Glomerular endothelial cell (primary cell): ENCODE measurements at places on chromosomes 13 and 19.

- DNase-seq = no peak
These were observed 1.8 kb downstream of the ZFR2 start for GRCh38 chr19:3866910-3867638.

DNA sequence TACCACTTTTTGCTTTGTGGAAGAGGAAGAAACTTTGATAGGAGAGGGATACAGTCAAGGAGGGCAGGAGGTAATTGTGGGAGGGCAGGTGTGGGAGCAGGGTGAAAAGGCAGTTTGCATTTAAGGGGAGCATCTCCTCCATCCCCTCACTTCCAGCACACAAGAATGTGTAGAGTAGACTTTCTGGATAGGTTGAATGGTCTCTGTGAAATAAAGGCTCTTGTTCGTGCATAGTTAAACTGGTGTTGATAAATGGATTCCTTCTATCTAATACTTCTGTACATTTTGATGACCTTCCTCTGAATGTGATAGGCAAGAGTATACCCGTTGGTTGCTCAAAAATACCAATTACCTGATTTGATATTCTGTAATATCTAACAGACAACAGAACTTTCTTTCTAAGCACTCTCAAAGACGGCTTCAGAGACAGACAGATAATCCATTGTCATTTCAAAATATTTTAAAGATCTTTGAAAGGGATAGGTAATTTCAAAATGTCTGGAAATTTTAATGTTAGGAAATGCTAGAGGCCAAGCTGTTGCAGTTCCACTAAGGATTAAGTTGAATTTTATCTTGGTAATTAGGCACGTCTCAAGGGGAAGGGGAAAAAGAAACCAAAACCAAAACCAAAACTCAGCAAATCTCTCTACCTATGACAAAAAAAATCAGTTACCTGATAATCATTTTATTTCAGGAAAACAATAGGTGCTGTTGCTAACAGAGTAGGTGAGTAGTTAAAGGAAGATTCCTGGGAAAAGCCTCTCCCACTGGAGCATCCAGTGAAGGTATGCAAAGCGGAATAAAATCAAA lies 302.6 kb downstream of the COG6 start:
- no peak for DNase-seq

- DNase-seq = no peak
These were observed 20.7 kb downstream of the TBC1D4 start for GRCh38 chr13:75461314-75461713.

GRCh38 chr19:8592231-8593009 lies 15.2 kb upstream of the MYO1F start:
- DNase-seq = peak; percentile 64

GRCh38 chr13:109140479-109141349 lies 511.3 kb downstream of the MYO16 start:
- DNase-seq = no peak

GRCh38 chr19:49361438-49362047 lies 673 bp downstream of the TEAD2 start:
- DNase-seq = no peak

DNA sequence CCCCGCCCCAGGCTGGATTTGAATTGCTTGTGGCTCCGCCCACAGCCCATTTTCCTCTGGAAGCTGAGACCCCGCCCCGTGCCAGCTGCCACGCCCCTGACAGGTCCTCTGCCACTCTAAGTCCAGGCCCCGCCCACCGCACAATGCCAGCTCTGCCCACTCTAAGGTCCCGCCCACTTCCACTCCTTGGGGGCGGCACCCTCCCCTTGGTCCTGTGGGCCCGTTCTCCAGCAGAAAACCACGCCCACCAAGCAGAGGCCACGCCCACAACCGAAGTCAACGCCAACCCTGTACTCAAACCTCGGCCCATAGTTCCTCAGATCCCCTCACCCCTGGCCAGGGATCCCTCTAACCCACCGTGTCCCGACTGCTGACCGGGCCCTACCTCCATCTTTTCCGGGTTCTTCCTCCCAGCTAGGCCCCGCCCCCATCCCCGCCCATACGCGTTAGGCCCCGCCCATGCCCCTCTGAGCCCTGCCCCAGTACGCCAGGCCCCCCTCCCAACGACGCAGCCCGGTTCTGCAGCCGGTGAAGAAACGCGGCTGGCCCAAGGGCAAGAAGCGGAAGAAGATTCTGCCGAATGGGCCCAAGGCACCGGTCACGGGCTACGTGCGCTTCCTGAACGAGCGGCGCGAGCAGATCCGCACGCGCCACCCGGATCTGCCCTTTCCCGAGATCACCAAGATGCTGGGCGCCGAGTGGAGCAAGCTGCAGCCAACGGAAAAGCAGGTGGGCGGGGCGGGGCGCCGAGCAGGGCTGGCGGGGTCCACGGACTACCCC lies 1.3 kb downstream of the HMG20B start:
- no peak for DNase-seq

GRCh38 chr13:27338816-27339215 lies 68.2 kb downstream of the RASL11A start:
- no peak for DNase-seq

DNA sequence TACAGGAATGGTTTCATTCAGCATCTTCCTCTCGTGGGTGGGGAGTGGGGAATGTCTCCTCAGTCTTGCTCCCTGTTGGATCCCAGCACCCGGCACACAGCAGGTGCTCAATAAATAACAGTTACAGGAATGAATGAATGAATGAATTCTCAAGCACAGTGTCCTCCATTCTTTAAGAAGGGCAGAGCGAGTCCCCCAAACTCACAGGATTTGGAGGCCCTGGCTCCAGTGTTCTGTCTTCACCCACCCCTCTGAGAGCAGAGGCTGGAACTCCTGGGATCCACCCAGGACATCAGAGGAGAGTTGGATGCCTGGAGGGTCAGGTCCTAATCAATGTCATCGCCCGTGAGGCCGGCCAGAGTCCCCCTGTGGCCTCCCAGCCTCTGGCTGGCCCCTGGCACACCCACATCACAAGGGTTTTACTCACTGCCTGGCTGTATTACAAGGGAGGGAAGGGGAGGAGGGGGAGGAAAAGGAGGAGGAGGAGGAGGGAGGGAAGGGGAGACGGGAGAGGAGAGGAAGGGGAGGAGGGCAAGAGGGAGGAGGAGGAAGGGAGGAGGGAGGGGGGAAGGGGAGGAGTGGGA lies 8.7 kb upstream of the CREB3L3 start:
- no peak for DNase-seq

GRCh38 chr13:31797154-31797775 lies 57.9 kb downstream of the RXFP2 start:
- DNase-seq = no peak

GRCh38 chr19:6062961-6063575 lies 47.2 kb downstream of the RFX2 start:
- DNase-seq = no peak

DNA sequence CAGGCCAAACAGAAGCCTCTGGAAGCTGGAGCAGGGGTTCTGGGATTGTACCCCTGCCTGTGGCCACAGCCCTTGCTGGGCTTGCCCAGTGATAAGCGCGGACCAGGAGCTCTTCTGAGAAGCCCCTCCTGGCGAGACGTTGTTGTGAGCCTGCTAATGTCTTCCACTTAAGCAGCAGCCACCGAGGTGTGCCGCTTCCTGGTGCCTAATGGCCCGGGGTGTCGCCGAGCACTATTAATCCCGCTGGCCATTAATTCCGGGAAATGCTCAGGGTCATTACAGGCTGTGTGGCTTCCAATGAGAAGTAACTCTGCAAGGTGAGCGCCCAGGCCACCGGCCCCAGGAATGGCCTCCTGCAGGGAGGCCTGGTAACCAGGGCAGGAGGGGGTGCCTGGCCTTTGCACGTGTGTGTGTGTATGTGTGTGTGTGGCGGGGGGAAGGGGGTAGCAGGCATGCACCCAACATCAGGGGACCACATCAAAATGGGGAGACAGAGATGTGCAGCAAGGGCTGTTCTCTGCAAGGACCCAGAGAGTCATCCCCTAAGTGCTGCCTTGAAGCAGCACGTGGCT lies 175.0 kb downstream of the URI1 start:
- no peak for DNase-seq

- DNase-seq = no peak
These were observed 2.4 kb upstream of the CHAMP1 start for GRCh38 chr13:114311908-114312307.

- DNase-seq = no peak
These were observed 27.8 kb upstream of the ATP12A start for GRCh38 chr13:24652359-24652758.

- no peak for DNase-seq
These were observed 118.9 kb upstream of the KL start for GRCh38 chr13:32897296-32897695.

DNA sequence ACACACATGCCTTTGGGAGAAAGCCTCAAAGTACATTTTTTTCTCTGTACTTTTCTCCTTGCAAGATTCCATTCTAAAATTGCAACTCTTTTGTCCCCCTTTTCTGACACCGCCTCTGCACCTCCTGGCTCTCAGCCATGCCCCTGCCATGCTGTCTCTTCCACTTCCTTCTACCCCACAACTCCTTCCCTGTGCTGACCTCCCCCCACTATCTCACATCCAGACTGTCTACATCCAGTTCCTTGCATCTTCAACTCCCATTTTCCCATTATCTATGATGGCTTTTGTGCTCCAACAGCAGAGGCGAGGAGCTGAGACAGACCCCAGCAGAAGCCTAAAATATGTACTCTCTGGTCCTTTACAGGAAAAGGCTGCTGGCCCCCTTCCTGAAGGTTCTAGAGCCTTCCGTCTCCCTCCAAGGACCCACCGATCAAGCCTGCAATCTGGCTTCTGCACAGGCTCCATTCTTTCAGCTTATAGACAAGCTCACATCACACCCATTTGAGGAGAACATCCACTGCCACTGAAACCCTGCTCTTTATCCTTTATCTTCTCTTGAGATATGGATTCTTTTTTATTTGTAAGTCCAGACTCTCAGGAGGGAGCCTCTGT lies 50.2 kb downstream of the RFX2 start:
- no peak for DNase-seq

- no peak for DNase-seq
These were observed 4.0 kb upstream of the RB1 start for GRCh38 chr13:48299591-48299990.

DNA sequence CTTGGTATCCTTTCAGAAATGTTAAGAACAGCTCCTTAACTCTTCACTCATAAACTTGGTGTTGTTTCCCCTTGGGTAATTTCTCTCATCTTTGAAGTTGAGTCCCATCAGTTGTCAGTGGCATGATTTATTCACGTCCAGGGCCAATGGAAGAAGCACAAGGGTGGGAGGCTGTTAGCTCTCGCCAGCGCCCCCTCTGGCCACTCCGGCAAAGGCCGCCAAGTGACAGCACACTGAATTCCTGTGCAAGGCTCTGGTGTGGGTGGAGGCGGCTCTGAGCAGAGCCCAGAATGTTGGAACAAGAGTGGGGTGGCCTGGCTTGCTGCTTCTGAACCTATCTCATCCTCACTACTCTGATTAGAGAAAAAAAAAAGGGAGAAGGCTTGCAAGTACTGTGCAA lies 13.1 kb upstream of the MEDAG start:
- DNase-seq = no peak

GRCh38 chr19:41427647-41428480 lies 690 bp upstream of the B3GNT8 start:
- no peak for DNase-seq

DNA sequence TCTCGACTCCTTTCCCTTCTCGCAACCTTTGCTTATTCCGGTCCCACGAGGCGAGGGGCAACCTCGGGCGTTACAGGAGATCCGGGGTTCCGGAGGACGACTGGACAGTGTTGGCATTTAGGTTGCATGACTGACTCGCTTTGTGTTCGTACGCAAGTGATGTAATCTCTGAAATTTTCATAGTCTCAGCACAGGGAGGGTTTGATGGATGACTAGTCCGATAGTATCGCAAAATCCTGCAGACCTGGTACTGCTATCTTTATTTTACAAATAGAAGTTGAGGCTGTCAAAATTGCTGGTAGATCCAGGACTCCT lies 342 bp downstream of the DDX49 start:
- no peak for DNase-seq

DNA sequence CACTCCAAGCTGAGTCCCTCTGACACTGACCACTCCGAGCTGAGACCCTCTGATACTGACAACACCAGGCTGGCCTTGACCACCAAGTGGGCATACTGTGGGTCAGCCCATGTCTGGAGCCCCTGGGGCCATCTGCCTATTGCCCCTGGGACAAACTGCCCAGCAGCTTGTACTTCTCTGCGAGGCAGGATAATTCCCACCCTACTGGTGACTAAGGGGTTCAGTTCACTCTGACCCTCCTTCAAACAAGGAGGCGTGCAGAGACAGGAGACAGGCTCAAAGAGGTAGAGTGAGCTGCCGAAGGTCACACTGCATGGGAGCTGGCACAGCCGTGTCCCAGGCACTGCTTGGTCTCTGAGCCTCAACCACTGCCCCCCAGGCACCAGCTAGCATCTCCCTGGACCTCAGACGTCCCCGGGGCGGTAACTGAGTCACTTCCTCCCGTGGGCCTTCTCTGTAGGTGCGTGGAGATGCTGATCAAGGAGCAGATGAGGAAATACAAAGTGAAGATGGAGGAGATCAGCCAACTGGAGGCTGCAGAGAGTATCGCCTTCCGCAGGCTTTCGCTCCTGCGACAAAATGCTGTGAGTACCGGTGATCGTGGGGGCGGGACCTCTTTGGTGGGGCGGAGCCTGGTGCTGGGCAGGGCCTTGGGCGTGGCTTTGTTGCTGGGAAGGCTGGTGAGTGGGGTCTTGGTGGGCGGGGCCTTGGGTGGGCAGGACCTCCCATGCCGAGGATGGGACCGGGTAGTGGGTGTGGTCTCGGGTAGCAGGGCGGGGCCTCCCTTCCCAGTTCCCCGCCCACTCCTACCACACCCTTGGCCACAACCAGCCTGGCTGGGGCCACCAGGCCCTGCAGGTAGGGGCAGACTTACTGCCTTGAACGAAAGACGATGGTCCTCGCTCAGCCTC lies 5.8 kb upstream of the USE1 start:
- no peak for DNase-seq

- no peak for DNase-seq
These were observed 1.2 kb downstream of the CELF5 start for GRCh38 chr19:3225677-3226093.

GRCh38 chr13:36432106-36432544 lies at the start of gene CCNA1:
Gene CCNA1 (plus strand): TSS chr13:36432495. CDS start chr13:36433057, 562 bp downstream.
- no peak for DNase-seq

- DNase-seq = no peak
These were observed 66.9 kb downstream of the GJA3 start for GRCh38 chr13:20093951-20094350.

- DNase-seq = no peak
These were observed 238.4 kb upstream of the PRR20A start for GRCh38 chr13:56902276-56902675.

GRCh38 chr13:30341815-30342570 lies 34.6 kb upstream of the KATNAL1 start:
- no peak for DNase-seq

DNA sequence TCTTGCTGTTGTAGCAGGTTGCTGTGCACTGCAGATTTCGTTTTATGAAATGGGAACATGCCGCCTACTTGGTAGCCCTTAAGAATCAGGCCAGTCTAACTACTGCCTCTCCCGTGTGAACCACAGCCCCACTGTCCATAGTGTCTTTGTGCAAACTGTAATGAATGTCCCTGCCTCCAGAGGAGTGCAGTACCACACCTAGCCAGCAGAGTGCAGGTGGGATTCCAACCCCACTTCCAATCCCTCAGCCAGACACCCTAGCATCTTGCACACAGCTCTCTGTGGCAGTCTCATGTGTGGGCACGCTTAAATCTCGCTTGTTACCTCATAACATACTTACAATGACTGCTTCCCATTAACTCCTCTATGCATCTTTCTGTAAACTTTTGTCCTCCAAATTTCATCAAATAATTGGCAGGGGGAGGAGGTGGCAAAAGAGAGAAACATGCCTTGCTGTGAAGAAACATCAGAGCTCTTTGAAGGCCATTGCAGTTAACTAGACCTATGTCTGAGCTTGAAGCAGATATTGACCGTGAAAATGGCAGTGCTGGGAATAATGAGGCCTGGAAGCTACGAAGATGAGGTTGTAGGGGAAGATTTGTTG lies 47.2 kb downstream of the ZAR1L start:
- no peak for DNase-seq

- DNase-seq = no peak
These were observed 7.2 kb downstream of the GPX4 start for GRCh38 chr19:1110809-1111640.
